ENCODE measurements at places on chromosomes 11 and 22.

- no peak for DNase-seq
Observed at GRCh38 chr11:69938206-69938605, 119.0 kb upstream of the FGF3 start.

DNA sequence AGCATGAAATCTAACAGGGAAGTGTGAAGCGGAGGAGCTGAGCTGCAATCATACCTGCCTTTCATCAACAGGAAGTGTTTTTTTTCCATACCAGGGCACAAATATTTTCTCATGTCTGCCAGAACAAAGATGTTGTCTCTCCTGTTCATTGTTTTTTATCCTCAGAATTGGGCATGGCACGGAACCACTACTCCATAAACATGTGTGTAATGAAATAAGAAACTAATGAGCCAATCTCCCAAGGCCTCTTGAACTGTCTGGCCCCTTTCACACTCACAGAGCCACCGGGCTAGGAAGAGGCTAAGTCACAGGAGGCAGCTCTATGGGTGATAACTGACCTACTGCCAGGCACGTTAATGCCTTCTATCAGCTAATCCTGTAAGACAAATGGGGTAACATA lies 124.4 kb downstream of the ETS1 start:
- DNase-seq = no peak

DNA sequence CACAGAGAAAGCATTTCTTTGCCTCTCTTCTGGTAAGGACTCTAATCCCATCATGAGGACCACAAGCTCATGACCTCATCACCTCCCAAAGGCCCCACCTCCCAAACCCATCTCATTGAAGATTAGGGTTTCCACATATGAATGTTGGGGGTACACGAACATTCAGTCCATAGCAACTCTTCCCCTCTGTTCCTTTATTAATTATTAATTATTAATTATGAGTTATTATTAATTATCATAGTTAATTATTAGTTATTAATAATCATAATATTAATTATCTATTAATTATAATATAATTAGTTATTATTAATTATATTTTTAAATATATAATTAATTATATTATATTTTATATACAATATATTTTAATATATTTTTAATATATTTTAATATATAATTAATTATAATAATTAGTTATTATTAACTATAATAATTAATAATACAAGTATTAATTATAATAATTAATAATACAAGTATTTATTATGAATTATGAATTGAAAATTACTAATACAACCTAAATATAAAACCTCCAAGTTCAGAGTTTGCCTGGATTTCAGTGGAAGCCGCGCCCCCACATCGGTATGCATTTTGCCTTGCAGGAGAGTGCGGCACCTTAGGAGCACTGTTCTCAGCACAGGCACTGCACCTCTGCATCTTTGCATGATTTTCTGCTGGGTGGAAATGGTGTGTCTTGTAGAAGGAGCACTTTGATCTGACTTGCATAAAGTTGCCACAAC lies 128.0 kb upstream of the FGF3 start:
- DNase-seq = no peak

GRCh38 chr22:25403811-25404471 lies 160.5 kb upstream of the GRK3 start:
- no peak for DNase-seq

DNA sequence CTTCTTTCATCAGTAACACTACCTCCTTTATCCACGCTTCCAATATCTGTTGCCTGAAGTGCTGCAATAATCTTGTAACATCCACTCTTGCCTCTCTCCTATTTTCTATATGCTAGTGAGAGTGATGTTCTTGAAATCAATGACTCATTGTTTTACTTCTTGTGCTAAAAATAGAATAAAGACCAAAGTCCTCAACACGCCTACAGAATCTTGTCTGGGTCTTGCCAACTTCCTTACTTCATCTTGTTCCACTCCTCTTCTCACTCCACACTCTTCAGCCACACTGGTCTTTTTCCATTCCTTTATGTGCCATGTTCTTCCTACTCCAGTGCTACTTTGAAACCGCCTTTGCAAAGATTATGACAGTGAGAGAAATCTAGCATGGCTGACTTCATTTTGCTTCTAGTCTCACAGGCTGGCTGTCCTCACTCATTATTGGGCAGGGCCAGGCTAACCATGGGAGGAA lies 136.4 kb downstream of the CCDC81 start:
- DNase-seq = no peak

GRCh38 chr11:9507277-9507580 lies 46.4 kb downstream of the ZNF143 start:
- no peak for DNase-seq
